ENCODE measurements at places on chromosomes 2 and 18.

GRCh38 chr2:7969756-7970515, 711.9 kb upstream of the ID2 start:
- DNase-seq: no peak

DNA sequence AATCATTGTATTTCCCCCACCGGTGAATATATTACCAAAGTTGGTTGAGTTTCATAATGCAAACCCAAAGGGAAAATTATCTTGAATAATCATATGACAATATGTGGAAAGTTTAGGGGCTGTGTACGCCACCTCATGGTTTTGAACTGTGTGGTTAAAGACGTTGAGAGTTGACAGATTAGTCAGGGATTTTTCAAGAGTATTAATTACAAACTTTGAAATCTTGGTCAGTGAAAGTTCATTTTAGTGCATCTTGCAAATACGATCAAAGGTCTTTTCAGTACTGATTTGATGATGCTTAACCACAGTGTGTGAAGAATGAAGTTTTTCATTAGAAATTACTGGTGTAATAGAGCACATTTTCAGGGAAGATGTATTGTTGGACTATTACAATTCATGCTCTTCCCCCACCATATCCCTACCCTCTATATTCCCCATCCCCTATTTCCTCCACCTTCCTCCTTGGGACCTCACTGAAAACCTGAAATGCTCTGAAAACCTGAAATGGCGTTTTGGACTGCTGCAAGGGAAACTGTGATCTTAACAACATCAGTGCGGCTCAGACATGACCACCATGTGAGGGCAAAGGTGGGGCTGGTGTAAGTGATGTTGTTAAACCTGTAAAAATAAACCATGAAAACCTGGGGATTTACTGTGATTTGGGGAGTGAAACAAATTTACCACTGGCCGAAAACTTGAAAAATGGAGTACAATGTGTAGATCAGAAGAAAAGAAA, 4.5 kb upstream of the BCL2L11 start:
- DNase-seq: no peak

GRCh38 chr2:241615522-241616052, 21.4 kb downstream of the THAP4 start:
- DNase-seq: no peak

DNA sequence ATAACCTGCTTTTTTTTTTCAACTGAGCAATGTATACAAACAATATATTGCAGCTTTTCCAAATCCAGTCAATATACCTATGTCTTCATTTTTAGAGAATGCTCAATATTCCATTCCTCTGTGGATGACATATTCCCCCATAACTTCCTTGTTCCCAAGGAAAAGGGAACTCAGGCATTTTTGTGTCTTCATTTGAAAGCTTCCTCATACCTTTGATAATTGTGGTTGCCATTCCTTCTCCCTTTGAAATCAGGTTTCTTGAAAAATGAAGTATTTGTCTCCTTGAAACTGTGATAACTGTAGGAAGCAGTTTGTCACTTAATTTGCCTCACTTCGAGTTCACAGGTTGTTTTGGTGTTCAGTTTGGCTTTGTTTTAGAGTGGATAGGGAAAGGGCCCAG, 13.5 kb downstream of the ELAC1 start:
- no peak for DNase-seq

GRCh38 chr2:155840661-155841060, 491.9 kb downstream of the NR4A2 start:
- DNase-seq: no peak

- DNase-seq: no peak
Observed at GRCh38 chr2:200786826-200787225, 24.9 kb upstream of the BZW1 start.

GRCh38 chr2:189297446-189297845, 117.9 kb upstream of the COL5A2 start:
- no peak for DNase-seq

DNA sequence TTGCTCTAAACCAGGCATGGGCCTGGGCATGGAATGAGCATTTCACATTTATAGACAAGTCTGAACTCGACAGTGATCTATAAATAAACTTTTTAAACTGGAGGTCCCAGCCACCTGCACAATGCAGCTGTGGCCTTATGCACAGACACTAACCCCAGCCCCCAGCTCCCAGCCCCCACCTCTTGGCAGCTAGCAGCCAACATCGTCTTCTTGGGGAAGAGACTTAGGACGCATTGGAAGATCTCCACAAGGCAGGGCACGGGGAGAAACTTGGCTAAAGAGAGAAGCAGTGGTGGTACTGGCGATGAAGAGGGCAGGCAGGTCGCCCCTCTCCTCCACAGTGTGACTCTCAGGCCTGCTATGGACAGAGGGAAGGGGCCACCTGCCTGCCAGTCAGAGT, 213.2 kb downstream of the ANAPC1 start:
- no peak for DNase-seq

DNA sequence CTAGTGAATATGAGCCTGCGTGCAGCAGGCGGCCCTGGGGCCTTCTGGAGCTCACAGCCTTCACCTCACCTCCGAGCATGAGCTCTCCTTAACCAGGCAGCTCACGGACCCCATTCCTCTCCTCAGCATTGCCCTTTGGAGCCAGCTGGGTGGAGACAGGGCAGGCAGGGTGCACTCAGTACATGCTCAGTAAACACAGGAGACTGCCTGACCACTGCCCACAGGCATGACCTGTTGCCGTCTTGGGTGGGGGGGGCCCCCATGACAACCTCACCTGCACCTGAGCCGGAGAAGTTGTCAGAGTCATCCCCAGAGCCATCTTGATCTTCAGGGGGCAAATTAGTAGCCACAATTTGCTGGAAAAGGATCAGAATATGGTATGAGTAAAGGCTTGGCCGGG, 19.9 kb downstream of the SDC1 start:
- no peak for DNase-seq

GRCh38 chr2:85827879-85828569, 60.8 kb downstream of the ST3GAL5 start:
- DNase-seq: no peak

GRCh38 chr2:85788603-85789002, 34.8 kb downstream of the ATOH8 start:
- no peak for DNase-seq

GRCh38 chr2:143762176-143762928, 633.1 kb downstream of the ARHGAP15 start:
- no peak for DNase-seq

DNA sequence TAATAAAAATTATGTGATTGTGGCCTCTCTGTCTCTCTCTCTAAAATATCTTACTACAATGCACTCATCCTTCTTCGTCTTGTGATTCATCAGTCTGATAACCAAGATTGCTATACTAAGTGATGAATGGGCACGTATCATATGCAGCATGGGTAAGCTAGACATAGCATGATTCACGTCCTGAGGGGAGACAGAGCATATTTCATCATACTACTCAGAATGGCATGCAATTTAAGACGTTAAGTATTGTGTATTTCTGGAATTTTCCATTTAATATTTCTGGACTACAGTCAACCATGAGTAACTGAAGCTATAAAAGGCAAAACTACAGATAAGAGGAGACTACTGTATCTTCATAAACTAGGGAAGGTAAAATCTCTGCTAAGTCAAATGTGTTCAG, 97.0 kb upstream of the CD226 start:
- no peak for DNase-seq

- no peak for DNase-seq
Observed at GRCh38 chr2:221635949-221636348, 63.8 kb upstream of the EPHA4 start.

DNA sequence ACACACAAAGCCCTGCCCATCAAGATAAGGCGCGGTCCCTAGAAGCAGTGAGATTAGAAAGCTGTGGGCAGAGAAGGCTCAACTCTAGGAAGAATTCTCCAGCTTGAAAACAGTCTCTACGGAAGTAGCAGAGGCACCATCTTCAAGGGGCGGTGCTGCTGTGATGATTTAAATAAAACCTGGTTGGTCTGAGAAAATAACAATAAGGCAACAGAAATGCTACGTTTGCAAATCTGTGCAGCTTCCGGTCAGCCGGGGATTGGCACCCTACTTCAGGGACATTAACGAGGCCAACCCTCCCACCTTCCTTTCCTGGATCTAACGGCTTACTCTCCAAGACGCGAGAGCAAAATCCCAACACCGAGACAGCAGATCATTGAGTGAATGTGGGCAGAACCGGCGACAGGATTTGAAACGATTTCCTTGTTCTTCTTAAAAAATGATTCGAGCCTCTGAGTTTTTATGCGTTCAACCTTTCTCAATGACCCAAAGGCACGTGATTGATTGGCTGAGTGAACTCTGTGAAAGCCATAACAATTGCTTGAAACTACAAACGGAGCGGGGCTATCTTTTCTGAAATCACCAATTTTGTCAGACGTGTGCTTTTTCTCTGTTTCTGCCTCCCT, 93.7 kb upstream of the ZNF516 start:
- no peak for DNase-seq

DNA sequence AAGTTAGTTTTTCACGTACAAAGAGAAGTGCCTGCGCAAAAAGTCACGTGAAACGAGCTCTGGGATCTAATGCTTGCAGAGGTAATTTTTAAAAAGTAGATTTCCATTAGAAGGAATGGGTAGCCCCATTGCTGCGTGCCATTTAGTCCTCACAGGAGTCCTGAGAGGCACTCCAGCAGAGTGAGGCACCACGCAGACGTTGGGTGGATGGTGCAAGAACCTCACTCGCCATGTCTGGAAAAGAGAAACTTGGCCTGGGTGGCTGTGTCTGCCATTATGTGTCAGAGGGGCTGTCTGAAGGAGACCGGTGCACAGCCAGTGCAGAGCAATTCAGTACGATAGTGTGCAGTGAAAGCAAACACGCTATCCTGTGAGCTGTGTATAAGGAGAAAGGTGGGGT, 1.8 kb upstream of the HDAC4 start:
- DNase-seq: no peak

GRCh38 chr2:117269574-117269973, 544.9 kb upstream of the DDX18 start:
- no peak for DNase-seq
